Dermis microvascular lymphatic vessel endothelial cell (primary cell): ENCODE measurements at places on chromosomes 16 and 17.

DNA sequence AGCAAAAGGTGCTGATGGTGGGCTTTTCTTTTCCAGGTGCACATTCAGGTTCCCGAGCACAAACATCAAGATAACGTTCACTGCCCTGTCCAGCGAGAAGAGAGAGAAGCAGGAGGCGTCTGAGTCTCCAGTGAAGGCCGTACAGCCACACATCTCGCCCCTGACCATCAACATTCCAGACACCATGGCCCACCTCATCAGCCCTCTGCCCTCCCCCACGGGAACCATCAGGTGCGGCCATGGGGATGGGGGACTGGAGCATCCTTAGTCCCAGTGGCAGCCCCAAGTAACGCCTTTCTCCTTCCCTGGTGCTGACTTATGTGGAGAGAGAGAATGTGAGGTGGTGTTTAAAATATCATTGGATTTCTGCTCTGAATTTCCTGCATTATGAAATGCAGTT is 43.8 kb downstream of the FOXK2 start:
- DNase-seq = no peak

DNA sequence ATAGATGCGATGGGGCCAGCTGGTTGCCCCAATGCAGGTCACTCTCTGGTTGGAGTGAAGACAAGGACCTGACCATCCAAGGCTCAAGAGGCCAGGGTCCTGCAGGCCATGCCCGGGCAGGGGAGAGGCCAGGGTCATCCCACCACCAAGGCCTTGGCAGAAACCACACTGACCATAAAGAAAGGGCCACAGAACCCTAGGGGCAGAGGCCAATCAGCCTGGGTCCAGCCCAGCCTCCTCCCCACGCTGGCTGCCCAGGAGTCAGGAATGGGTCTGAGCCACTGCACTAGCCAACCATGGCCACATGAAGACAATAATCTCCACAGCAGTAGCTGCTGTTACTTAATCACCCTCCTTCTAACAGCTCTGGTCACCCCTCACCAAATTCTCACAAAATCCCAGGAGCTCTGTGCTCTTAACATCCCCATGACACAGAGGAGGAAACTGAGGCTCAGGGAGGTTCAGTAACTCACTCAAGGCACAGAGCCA is 10.2 kb upstream of the BCAR1 start:
- no peak for DNase-seq

- DNase-seq = peak; percentile 57
These were observed 5.7 kb downstream of the MATCAP1 start for GRCh38 chr16:67177743-67178699.

DNA sequence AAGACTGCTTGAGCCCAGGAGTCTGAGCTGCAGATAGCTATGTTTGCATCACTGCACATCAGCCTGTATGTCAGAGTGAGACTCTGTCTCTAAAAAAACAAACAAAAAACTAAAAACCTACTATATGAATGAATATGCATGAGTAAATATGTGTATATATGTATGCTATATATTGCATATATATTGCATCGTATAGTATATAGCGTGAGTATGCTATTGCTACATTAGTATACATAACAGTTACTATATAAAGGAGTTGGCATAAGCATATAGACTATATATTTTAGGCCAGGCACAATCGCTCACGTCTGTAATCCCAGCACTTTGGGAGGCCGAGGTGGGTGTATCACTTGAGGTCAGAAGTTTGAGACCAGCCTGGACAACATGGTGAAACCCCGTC is 16.1 kb downstream of the DDX42 start:
- no peak for DNase-seq

DNA sequence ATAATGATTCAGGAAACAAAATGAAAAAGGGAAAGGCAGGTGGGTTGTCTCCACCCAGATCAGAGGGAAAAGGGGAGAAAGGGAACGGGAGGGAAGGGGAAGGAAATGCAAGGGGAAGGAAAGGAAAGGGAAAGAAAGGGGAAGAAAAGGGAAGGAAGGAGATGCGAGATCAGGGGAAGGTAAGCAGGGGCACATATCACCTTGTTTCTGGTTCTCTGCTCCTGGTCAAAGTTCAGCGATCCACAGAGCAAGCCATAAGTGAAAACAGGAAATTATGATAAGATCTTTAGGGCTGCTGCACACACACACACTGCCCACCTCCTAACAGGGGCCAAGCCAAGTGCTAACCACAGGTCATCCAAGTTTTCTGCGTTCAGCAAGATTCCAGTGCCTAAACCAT is 37.5 kb upstream of the GRIN2A start:
- no peak for DNase-seq
